HFFc6 (cell line): ENCODE measurements at places on chromosomes 3 and 15.
A peak's percentile ranks its signal among the peaks of the same experiment; 100 is the strongest.

- peak overlapping the region; percentile 88 for H3K27ac ChIP-seq
- DNase-seq, result peak; percentile 42
- H3K36me3 ChIP-seq, result peaks cover 26% of the 10 kb centered on the region
- H3K4me3 ChIP-seq, result peak overlapping the region; percentile 37
These were observed 28.6 kb downstream of the RLBP1 start for GRCh38 chr15:89192766-89193165.

DNA sequence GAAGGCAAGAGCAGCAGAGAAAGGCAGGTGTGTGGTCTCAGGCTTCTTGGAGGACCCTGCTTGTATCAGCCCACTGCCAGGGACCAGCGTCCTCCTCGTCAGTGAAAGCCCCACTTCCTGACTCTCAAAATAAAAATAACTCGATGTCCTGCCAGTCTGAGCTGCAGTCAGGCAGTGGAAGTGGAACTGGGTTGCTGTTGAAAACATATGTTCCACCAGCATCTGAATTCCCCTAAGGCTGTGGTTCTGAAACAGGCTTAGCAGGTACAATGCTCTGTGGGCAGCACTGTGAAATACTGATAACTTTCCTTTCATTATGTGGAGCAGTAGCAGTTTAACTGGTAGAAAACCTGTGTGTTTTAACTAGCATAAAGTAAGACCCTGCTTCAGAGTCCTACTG lies 121.6 kb upstream of the EIF1B start:
- H3K27me3 ChIP-seq, result peaks cover 16% of the 10 kb centered on the region
- no peak overlapping the region for H3K4me3 ChIP-seq
- no peak for DNase-seq

DNA sequence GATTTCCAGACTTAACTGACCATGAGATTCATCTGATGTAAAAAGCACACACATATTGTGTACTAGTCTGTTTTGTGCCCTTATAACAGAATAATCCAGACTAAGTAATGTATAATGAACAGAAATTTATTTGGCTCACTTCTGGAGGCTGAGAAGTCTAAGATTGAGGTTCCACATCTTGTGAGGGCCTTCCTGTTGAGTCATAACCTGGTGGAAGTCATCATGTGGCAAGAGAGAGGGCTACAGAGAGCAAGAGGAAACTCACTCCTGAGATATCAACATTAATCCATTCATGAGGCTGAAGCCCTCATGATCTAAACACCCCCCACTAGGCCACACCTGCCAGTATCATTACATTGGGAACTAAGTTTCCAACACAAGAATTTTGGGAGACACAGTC lies 977.6 kb downstream of the MCTP2 start:
- no peak overlapping the region for H3K4me3 ChIP-seq
- DNase-seq, result peak; percentile 3
- peaks cover 7% of the 10 kb centered on the region; the same call in 1 of the 2 replicates for H3K36me3 ChIP-seq
- no peak overlapping the region for H3K27ac ChIP-seq

DNA sequence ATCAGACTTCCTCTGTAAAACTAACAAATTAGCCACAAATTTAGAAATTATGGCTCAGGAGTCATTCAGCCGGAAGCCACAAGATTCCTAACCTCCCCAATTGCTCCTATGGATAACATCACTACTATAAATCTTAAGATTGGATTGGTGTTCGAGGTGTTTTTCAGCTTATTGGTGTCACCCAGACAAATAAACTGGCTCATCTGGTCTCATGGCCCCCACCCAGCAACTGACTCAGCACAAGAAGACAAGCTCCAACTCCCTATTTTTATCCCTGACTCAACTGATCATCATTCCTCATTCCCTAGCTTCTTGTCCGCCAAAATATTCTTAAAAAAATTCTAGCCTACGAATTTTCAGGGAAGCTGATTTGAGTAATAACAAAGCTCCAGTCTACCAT lies 135.1 kb upstream of the STRIT1 start:
- peak overlapping the region; percentile 87 for H3K27ac ChIP-seq
- DNase-seq, result peak; percentile 94
- no peak overlapping the region for H3K4me3 ChIP-seq
- no peaks in the 10 kb centered on the region for H3K27me3 ChIP-seq
- peaks cover 50% of the 10 kb centered on the region for H3K4me1 ChIP-seq

DNA sequence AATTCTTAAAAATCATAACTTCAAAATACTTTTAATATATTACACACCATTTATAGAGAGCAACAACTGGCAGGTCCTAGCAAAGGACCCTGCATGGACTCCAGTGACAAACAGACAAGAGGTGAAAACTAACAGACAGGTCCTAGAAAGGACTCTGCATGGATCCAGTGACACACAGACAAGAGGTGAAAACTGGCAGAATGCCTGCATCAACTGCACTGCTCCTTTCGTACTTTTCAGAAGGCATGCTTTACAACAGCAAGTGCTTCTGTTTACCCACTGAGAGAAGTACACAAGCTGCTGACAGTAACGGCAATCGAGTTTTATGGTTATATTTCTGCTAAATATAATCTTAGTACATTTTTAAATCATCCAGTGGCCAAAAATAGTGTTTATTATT lies 24.3 kb upstream of the GP5 start:
- peaks cover 29% of the 10 kb centered on the region for H3K4me1 ChIP-seq
- peaks cover 19% of the 10 kb centered on the region for H3K36me3 ChIP-seq
- no peak for DNase-seq
- H3K27me3 ChIP-seq, result no peaks in the 10 kb centered on the region

DNA sequence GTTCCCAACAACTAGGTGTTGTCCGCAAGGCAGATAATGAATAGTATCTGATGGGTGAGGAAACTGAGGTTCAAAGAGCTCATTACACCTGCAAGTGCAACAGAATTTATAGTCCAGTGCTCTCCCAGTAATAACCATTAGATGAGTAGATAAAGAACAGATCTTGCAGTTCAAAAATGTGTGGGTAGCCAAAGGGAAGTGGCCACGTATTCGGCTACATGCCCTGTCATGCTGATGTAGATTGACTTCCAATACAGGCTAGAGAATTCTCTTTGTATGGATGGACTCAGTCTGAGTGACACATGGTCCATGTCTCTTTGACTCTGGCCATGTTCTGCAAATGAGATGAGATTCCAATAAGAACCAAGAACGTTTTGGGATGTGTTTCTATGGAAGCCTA lies 187.9 kb upstream of the LPP start:
- no peaks in the 10 kb centered on the region for H3K36me3 ChIP-seq
- H3K4me1 ChIP-seq, result peaks cover 19% of the 10 kb centered on the region
- H3K4me3 ChIP-seq, result no peak overlapping the region
- no peak overlapping the region for H3K27ac ChIP-seq
- no peaks in the 10 kb centered on the region for H3K27me3 ChIP-seq

GRCh38 chr3:34942256-34942655 lies 697.1 kb upstream of the ARPP21 start:
- H3K36me3 ChIP-seq, result no peaks in the 10 kb centered on the region
- no peaks in the 10 kb centered on the region for H3K27me3 ChIP-seq
- DNase-seq, result no peak
- H3K4me1 ChIP-seq, result no peaks in the 10 kb centered on the region

DNA sequence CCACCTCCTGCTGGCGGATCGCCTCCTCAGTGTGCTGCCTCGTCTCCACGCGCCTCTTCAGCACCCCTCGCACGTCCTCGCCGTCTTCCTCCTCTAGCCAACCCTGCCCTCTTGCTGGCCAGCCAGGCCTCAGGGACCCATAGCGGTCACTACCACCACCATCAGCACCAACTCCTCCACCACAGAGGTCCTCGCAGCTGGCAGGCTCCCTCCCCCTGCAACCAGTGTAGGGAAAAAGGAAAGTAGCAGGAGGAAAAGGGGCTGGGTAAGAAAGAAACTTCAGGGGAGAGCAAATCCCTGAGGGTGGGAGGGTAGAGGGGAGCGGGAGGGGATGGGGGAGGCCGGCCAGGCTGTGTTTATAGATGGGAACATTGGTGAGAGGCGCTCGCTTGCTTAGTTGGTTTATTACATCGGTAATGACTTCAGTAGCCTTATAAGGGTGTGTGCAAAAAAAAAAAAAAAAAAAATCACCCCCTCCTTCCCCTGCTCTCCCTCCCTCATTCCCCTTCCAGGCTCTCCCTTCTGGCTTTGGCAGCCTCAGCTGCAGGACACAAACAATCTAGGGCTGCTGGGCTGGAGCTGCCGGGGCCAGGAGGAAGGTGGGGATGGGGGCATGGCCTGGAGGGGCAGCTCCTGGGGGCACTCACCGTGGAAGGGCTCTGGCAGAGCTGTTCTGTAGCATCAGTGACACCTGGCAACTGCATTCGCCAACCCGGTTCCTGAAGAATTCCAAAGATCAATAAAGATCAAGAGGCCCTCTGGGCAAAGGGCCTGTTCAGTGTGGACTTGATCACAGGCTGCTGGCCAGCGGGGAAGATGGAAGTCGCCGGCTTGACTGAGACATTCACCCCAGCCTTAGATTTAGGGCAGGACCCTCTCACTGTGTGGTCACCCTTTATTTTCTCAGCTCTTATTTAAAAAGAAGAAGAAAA lies 116.2 kb upstream of the HACD2 start:
- peak overlapping the region; percentile 35; the same call in 1 of the 2 replicates for H3K4me3 ChIP-seq
- DNase-seq, result no peak
- H3K27me3 ChIP-seq, result peaks cover 38% of the 10 kb centered on the region
- peak overlapping the region; percentile 43 for H3K27ac ChIP-seq

DNA sequence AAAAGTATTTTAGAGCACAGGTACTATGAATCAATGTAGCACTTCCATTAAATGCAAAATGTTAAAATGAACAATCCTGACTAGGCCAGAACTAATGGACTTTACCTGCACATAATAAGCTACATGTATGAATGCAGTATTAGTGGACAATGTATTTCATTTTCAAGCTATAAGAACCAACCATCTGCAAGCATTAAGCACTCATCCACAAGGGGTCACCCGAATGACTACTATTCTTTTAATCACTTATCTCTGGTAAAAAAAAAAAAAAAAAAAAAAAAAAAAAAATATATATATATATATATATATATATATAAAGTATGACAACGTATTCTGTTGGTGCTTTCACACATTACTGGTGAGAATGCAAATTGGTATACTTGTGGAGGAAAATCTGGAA lies 7.2 kb downstream of the HERC1 start:
- H3K36me3 ChIP-seq, result no peaks in the 10 kb centered on the region
- H3K27me3 ChIP-seq, result no peaks in the 10 kb centered on the region
- peaks cover 22% of the 10 kb centered on the region for H3K4me1 ChIP-seq
- H3K27ac ChIP-seq, result no peak overlapping the region

DNA sequence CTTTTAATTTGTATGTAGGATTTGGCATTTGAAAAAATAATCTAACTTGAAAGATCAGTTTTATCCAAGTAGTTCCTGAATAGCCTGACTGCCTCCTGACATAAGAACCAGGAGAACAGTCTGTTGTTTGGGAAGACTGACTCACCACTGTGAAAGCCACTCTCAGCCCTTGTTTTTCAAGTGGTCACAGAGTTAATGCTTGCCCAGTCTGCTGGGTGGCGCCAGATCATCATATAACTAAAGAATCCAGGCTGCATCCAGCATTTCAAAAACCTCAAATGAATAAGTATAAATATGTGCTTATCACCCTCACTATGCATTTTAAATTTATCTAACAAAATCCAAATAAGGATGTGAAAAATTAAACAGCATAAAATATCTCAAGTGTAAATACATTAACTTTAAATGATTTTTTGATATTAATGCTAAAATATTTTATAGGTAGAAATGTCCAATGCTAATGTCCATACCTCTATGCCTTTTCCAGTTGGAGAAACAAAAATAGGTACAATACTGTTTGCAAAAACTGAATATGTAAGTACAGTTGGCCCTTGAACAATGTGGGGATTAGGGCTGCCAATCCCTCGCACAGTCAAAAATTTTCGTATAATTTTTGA lies 26.9 kb upstream of the ZBBX start:
- H3K4me3 ChIP-seq, result no peak overlapping the region
- no peaks in the 10 kb centered on the region for H3K36me3 ChIP-seq
- no peaks in the 10 kb centered on the region for H3K27me3 ChIP-seq
- H3K27ac ChIP-seq, result no peak overlapping the region
- no peak for DNase-seq

- peak; percentile 72 for DNase-seq
- peaks cover 22% of the 10 kb centered on the region for H3K36me3 ChIP-seq
- H3K4me1 ChIP-seq, result peaks cover 68% of the 10 kb centered on the region
- peak overlapping the region; percentile 91 for H3K27ac ChIP-seq
These were observed 48.3 kb downstream of the MB21D2 start for GRCh38 chr3:192869131-192870031.

- H3K27me3 ChIP-seq, result peaks cover 3% of the 10 kb centered on the region; the same call in 1 of the 2 replicates
- peaks cover 7% of the 10 kb centered on the region; the same call in 1 of the 2 replicates for H3K36me3 ChIP-seq
- no peak overlapping the region for H3K4me3 ChIP-seq
- no peak for DNase-seq
- H3K4me1 ChIP-seq, result no peaks in the 10 kb centered on the region
These were observed 121.5 kb downstream of the SLC9A9 start for GRCh38 chr3:143726727-143727126.

DNA sequence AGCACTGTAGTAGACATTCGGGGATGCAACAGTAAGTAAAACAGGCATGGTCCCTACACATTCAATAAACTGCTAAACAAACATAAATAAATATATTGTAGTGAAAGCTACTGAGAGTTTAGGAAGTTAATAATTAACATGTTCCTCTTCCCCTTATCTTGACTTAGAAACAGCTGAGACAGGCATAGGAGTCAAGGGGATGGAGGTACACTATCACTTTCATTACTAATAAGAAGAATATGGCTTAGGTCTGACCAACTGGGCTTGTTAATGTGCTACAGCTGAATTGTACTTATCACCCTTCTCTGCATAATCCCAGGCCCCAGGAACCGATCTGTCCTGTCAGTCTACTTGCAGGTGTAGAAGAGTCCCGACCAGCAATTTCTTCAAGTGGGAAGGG lies 116.3 kb upstream of the DAZL start:
- no peak overlapping the region for H3K4me3 ChIP-seq
- H3K27me3 ChIP-seq, result no peaks in the 10 kb centered on the region
- H3K36me3 ChIP-seq, result peaks cover 5% of the 10 kb centered on the region

GRCh38 chr3:5264896-5265770 lies 77.6 kb downstream of the EDEM1 start:
- H3K4me3 ChIP-seq, result no peak overlapping the region
- DNase-seq, result peak; percentile 13
- H3K4me1 ChIP-seq, result peaks cover 25% of the 10 kb centered on the region
- no peaks in the 10 kb centered on the region for H3K36me3 ChIP-seq

GRCh38 chr15:77821188-77821958 lies 188.7 kb upstream of the LINGO1 start:
- DNase-seq, result peak; percentile 31
- peaks cover 56% of the 10 kb centered on the region for H3K27me3 ChIP-seq
- H3K27ac ChIP-seq, result no peak overlapping the region
- no peaks in the 10 kb centered on the region for H3K4me1 ChIP-seq

- H3K4me1 ChIP-seq, result peaks cover 6% of the 10 kb centered on the region
- H3K27ac ChIP-seq, result no peak overlapping the region
- 0 out of 2 replicates have a peak, but pooled peaks cover under 1% of the 10 kb centered on the region for H3K36me3 ChIP-seq
- H3K27me3 ChIP-seq, result peaks cover 6% of the 10 kb centered on the region
- no peak for DNase-seq
- H3K4me3 ChIP-seq, result no peak overlapping the region
These were observed 15.0 kb upstream of the KCNMB3 start for GRCh38 chr3:179265875-179266274.
